ENCODE measurements at places on chromosomes 2 and 18.

DNA sequence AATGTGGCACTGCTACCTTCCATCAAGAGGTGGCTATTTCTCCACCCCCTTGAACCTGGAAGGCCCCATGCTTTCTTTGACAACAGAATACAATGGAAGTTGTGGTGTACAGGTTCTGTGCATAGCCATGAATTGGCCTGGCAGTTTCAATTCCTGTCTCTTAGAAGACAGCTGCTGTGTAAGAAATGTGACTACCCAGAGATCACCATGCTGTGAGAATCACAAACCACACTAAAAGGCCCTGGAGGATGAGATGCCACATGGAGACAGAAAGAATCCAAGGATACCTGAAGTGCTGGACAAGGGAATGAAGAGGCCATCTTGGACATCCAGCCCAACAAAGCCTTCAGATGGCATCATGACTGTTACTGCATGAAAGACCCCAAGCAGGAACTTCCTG lies 47.7 kb upstream of the EHBP1 start:
- no peak for DNase-seq

- no peak for DNase-seq
These were observed 33.5 kb downstream of the EPB41L3 start for GRCh38 chr18:5510135-5510846.

DNA sequence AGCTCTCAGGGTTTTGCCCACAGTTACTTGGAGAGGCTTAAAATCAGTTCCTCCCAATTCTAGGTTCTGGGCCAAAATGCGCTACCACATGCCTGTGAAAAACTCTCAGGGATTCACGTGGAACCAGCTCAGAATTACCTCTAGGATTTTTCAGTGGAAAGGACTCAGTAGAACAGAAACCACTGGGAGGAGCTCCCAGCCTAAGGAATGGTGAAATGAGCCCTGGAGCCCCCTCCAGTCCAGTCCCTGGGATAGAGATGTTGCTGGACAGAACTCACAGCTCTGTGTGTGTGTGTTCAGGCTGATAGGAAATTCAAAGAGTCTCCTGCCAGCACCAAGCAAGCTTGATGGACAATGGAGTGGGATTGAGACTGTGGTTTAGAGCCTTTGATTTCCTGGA lies 21.1 kb upstream of the SLC9A4 start:
- no peak for DNase-seq

DNA sequence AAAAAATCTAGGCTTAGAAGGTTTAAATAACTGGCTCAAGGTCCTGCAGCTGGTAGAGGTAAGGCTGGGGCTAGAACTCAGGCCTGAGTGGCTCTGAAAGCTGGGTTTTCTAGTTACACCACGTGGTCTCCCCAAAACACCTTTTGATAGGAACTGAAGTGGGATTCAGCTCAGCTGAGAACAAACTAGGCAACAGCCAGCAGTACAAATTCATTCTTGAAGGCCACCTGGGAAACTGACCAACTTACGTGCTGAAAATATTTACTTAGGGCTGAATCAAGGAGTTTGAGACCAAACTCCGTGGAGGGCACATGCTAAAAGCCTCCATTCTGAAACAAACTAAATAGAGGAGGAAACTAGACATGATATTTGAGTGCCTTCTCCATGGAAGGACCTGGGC lies 67.2 kb downstream of the AOX1 start:
- no peak for DNase-seq

DNA sequence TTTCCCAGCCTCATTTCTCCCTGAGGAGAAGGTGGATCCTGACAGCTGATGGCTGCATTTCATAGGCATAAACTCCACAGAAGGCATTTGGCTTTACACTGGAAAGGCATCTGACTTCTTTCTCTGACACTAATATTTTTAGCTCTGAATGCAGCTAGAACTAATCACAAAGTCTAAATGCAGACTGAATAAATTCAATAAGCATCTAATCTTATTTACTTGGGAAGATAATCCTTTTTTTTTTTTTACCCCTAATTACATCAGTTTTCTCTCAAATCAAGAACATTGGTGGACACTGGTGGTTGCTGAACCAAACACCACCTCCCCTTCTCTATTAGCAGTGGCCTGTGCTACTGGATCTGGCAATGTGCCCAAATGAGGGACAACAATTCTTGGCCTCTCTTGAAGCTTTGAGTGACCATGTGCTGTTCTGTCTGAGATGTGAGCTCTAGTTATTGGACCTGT lies 50.9 kb upstream of the CD226 start:
- DNase-seq: no peak

DNA sequence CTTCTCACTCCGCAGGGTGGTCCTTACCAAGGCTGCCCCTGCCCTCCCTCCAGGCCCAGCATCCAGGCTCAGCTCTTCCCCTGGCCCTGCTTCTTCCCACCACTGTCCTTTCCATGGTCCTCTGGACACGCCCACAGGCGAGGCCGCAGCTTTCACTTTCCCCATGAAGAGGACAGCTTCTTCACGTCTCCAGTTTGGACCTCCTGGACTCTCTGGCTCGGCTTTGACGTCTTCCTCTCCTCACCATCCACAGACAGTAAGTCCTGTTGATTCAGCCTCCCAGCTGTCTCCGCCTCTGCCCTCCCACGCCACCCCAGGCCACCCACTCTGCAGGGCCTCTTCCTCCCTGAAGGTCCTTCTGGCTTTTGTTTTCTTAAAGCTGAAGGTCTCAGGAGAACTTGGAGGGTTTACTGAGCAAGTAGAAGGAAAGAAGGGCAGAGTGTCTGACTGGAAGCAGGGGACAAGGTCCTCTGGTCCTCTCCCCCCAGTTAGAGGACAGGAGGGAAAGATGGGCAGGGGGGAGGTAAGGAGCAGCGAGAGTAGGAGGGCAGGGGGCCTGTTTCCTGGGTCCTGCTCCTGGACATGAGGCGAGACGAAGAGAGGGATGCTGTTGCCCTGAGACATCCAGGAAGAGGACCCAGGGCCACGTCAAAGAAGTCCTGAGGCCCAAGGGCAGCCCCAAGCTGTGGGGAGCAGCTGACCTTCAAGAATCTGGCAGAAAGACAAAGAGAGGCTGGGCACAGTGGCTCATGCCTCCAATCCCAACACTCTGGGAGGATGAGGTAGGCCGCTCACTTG lies 24.7 kb upstream of the NMUR1 start:
- DNase-seq: no peak

- DNase-seq: no peak
These were observed 203.5 kb downstream of the NDUFA10 start for GRCh38 chr2:239821694-239822075.

- DNase-seq: no peak
These were observed 156.6 kb downstream of the HAUS1 start for GRCh38 chr18:46260879-46261143.

GRCh38 chr18:13510594-13510993 lies 215.8 kb downstream of the FAM210A start:
- no peak for DNase-seq

- DNase-seq: no peak
These were observed 45.3 kb downstream of the GREB1 start for GRCh38 chr2:11578986-11579774.

DNA sequence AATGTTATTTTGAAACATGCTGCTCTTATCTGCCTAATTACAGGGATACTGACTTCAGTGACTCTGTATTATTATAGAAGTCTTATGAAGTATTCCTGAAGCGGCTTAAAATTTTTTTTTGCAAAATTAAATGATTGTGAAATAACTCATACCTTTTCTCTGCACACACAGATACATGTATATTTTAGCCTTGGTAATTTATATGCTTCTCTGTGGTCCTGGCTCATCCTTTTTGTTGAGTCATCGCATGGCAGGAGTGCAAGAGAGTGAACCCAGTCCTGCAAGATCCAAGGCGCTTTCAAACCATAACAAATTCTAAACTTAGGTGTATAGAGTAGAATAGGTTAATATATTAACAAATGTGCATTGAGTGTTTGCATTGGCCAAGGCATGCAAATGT lies 8.6 kb downstream of the CCNT2 start:
- no peak for DNase-seq

DNA sequence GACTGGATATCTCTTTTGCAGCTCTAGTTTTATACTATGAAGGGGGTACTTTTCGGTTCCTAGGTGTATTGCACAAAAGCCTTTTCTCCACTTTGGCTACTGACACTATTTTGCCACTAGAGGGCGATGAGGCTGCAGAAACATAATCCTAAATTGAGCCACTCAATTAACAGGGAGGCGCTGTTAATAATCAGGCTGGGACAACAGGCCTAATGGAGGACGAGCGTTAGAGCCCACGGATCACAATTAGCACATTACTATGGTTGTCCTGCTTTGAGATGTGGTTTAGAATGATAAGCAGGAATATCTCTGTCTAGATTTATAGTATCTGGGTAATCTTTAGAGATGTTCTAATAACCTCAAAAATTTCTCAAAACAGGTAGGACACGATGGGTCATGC lies 62.2 kb upstream of the PMAIP1 start:
- DNase-seq: no peak

GRCh38 chr18:74353169-74353775 lies 37.6 kb downstream of the C18orf63 start:
- no peak for DNase-seq

GRCh38 chr2:48482313-48482712 lies 47.6 kb upstream of the STON1 start:
- DNase-seq: no peak

DNA sequence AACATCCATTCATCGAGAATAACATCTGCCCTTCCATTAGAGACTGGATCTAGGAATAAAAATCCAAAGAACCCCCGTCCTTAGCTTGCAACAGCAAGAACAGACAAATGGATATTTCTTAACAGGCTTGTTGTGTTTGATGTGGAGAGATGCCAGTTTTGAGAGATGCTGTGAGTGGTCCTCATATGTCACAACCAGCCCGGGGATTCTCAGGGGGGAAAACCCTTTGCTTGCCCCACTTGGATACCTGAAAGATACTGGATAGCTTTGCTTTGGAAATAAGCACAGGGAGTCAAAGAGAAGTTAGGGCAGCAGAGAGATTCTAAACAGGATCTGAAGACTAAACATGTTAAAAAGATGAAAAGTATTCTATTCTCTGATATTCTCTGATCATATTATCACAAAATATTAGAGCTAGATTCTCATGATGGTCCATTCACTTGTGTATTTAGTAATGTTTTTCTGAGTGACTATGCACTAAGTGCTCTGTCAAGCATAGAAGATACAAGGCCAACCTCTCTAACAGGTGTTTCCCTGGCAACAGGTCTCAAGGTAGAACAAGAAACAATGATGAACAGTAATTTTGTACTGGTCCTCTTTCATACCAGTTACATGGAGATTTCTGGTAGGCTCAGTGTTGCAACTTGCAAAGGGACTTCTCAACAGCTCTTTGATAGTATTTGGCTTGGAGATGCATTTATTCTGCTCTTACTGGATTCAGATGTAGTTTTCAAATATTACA lies 348.2 kb downstream of the MYCN start:
- no peak for DNase-seq

GRCh38 chr2:221346411-221346810 lies 225.7 kb downstream of the EPHA4 start:
- DNase-seq: no peak

- no peak for DNase-seq
These were observed 11.6 kb downstream of the ATP6V1C2 start for GRCh38 chr2:10732924-10733565.

DNA sequence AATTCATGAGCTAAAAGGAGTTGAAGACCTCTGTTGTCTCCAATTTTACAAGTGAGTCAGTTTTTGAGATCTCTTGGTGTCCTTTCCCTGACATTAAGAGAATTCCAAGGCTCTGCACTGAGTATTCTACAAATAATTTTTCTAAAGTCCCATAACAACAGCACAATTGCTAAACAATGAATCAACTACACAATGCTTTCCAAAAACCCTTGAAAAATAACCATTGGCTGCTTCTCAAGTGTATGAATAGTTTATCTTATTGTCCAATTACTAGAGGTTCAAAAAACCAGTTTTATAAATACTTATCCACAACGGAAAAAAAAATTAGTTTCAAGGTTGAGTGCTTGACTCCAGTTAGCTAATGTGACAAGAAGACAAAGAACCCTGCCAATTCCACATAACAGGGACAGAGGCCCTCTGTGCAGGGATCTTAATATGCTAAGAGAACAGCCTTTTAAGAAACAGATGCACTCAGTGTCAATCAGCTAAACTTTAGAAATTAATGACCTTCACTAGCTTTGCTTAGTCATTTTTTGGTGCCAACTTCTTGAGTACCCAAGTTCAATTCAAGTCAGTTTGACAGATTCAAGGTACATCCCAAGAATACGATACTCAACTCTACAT lies 266.6 kb upstream of the CYP26B1 start:
- DNase-seq: no peak

- DNase-seq: no peak
These were observed 38.6 kb downstream of the MGAT4A start for GRCh38 chr2:98692090-98693054.

GRCh38 chr2:88450925-88451810 lies 1.3 kb downstream of the FOXI3 start:
- no peak for DNase-seq

GRCh38 chr2:201909961-201910361 lies 103.6 kb downstream of the CDK15 start:
- no peak for DNase-seq

DNA sequence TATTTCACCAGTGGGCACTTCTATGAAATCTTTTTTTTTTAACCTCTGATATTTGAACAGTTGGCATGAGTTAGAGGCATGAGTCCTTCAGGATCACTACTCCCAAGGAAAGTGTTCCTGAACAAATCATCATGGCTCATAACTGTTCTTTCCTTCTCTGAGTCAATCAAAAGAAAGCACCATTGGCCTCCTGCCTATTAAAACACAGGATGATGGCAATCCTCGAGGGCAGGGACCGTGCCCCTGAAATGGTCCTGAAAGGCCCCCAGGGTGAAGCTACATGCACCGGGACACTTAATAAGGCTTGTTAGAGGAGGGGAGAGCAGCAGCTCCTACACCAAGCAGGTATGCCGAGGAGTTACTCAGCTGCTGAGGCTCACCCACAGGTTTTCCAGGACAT lies 43.5 kb downstream of the SLC14A2 start:
- DNase-seq: no peak

- DNase-seq: no peak
These were observed 41.6 kb downstream of the LBH start for GRCh38 chr2:30272761-30273573.

DNA sequence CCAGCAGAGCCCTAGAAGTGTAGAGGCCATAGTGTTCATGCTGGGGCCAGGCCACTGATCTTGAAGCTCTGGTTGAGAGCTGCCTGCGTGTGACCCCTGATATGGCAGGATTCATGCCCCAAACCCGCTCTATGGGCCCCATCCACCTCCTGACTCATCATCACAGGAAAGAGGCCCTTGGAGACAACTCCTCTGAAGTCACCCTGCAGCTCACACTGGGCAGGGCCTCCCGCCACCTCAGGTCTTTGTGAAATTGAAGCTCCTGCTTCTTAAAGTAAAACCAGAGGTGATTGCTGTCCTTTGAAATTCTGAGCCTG lies 12.0 kb upstream of the TUBB6 start:
- DNase-seq: no peak
